Right atrium auricular region (tissue), 2 donors: ENCODE measurements at places on chromosomes 1 and 21. TPM values are rescaled to one million over a fixed set of nuclear protein-coding genes. Genes with fewer than 3 reads are reported as not detected.
A peak's percentile ranks its signal among the peaks of the same experiment; 100 is the strongest.

LCE3D gene
- total RNA-seq, result not detected

AADACL4 gene
- not detected for total RNA-seq

SMIM34 gene
- total RNA-seq, result not detected

SLC2A5 gene
- total RNA-seq, result 0.94 TPM

DNAJC16 gene
- 14.5 TPM for total RNA-seq

KLHL17 gene
- 2.4 TPM for total RNA-seq

PLA2G2C gene
- not detected for total RNA-seq

NEXN gene
- 269 TPM for total RNA-seq

FCGR1A gene
- 6.4 TPM for total RNA-seq

DNALI1 gene
- 6.1 TPM for total RNA-seq

CLEC20A gene
- total RNA-seq, result 0.48 TPM

NES gene
- total RNA-seq, result 173 TPM

INTS7 gene
- total RNA-seq, result 7.5 TPM

NPHS2 gene
- not detected for total RNA-seq

HHAT gene
- 1.6 TPM for total RNA-seq

RBM11 gene
- 0.22 TPM for total RNA-seq

DMAP1 gene
- 23.0 TPM for total RNA-seq

IL23R gene
- total RNA-seq, result not detected

DNA sequence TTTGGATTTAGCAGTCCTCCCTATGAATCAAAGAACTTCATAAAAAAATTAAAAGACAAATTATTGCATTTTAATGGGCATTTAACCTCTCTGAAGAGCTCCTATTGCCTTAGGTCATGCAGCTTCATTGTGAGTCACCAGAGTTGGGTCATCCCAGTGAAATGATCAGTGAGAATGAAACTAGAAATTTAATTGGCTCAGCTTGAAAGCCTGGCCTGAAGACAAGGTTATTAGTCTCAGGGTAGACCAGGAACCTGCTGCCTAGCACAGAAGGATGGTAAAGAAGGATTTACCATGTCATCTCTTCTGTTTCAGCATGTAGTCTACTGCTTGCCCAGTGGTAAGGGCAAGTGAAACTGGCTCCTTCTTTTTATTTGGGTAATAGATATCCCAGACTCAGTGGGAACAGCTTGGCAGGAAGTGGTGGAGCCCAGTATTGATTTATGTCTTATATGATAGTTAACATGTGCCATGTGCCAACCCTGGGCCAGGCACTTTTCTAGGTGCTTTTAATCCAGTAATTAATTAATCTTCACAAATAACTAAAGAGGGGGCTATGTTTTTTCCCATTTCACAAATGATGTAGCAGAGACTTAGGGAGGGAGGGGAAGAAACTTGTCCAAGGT, 23.6 kb downstream of the LAMC2 start:
- DNase-seq, result no peak

GRCh38 chr1:172914501-172915144, 136.1 kb downstream of the TNFSF18 start:
- no peak for DNase-seq

DNA sequence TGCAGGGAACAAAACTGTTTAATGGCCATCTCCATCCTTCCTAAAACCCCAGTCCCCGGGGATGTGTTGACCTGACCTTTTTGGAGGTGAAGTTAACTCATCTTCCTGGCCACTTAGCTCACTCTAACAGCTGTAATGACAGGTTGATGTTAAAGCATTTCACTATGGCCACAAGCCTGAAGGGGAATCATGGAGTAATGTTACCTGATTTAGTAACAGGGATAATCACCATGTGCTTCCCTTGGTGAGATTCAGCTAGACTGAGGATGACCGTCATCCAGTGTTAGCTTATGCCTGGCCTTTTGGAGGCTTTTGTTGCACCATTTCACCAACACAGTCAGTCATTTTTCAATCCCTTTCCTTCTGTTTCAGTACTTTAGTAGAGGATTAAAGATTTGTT, 64.3 kb upstream of the RAVER2 start:
- no peak for DNase-seq

DNA sequence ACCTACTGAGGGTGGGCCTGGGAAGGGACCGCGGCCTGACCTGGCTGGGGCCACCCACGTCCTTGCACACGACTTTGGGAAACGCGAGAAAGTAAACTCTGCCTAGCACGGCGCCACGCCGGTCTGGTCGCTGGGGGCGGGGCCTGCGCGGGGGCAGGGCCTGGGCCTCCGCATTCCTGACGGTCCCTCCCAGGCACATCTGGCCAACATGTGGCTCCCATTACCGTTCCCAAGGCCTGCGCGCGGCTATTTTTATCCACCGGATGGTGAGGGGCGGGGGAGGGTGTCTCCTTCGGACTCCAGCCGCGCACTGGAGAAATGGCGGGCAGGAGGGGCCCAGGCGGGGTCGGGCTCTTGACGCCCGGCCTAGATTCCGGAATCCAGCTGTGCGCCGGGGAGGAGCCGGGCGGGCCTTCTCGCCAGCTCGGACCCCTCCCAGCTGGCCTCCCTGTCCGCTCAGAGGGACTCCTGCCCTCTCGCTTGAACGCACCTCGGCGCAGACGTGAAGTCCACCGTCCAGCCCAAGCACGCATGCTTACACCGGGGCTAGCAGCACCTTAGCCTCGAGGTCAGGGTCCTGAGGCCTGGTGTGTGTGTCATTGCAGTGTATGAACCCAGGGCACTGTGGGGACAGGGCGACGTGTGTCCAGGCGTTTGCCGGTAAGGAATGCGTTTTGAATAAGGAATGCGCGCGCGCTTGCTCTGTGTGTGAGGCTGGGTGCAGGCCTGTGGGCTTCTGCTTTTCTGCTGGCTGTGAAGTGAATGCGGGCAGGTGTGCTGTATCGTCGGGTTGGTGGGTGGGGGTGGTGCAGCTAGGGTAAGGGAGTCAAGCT, 2.1 kb downstream of the EVA1B start:
- DNase-seq, result peak; percentile 75

GRCh38 chr1:243658594-243659105, 191.4 kb downstream of the AKT3 start:
- DNase-seq, result no peak

- no peak for DNase-seq
Observed at GRCh38 chr1:32774950-32775634, 42.1 kb downstream of the YARS1 start.

GRCh38 chr1:35536556-35537162, 20.5 kb downstream of the KIAA0319L start:
- DNase-seq, result no peak

DNA sequence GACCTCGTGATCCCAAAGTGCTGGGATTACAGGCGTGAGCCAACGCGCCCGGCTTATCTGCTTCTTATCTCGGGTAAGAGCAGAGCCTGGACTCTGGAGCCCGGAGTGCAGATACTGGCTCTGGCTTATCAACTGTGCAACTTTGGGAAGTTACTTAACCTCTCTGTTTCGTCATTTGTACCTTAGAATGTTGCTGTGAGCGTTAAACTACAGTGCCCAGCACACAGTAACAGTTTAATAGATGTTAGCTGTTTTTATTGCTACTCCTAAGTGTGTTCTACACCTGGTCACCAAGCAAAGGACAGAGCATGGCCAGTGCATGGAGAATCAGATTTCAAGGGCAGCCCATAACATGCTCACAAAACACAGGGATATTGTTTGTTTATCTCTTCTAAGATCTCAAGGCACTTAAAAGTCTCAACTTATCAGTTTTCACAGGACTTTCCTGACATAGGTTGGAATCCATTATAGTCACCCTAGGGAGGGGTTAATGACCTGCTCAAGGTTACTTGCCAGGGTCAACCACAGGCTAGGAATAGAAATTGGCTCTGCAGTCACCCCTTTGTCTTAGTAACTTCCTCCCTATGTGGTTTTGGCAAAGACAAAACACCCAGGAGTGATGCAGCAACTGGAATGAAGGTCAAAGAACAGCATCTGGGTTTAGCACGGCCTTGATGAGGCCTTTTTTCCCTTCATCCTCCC, 22.5 kb upstream of the SRP9 start:
- peak; percentile 76 for DNase-seq

- no peak for DNase-seq
Observed at GRCh38 chr1:4700801-4701200, 46.4 kb downstream of the AJAP1 start.

- DNase-seq, result no peak
Observed at GRCh38 chr1:241640867-241641622, 876 bp upstream of the CHML start.

GRCh38 chr21:20999659-21000058, 1.4 kb downstream of the NCAM2 start:
- DNase-seq, result no peak

DNA sequence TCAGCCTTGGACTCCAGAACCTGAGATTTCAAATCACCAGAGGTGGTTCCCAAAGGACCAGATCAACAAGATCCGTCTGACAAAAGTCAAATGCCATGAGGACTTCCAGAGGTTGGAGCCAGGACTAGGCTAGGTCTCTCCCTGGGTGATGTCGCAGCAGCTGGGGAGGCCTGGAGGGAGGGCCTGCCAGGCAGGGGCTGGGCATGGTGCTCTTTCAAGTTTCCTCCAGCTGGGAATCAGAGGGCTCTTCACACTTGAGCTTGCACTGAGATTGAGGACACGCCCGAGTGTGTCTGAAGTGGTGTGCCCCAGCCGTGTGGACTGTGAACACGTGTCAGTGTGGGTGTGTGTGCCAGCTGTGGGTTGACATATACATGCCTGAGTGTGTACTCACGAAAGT, 21.3 kb upstream of the RSPO1 start:
- no peak for DNase-seq

- no peak for DNase-seq
Observed at GRCh38 chr1:192357924-192358323, 41.1 kb downstream of the RGS21 start.

- DNase-seq, result no peak
Observed at GRCh38 chr1:190975827-190976226, 498.2 kb upstream of the BRINP3 start.

GRCh38 chr1:112524251-112524650, 15.5 kb downstream of the WNT2B start:
- no peak for DNase-seq

- no peak for DNase-seq
Observed at GRCh38 chr1:243943671-243944428, 93.8 kb upstream of the AKT3 start.

DNA sequence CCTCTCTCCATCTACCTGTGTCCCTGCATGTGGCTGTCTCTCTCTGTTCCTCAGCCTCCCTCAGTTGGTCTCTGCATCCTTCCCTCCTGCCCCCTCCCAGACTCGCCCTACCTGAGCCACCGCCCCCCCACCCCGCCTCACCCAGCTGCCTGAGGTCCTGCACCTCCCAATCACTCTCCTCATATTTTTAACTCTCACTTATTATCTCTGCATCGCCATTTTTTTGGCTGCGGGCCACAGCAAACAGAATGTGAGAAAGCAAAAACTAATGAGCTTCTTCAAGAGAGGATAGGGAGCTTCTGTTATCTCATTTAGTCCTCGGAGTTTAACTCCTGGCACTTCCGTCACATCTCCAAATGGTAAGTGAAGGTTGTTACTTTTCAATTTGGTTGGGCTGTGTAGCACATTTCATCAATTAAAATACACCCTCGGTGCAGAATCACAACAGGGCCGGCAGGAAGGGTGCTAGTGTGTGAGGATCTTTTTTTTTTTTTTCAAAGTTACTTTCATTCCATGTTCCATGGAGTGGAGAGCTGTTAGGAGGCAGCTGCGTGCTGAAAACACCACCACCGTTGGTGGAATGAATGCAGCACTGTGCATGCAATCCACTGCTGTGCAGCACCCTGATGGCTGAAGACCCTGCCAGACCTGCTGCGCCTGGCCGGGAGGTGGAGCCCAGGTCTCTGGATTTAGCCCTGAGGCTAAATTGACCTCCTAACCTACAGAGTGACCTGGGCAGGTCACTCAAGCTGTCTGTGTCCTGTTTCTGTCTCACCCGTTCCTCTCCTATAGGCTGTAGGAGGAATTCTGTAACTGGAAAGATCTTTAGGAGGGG, 157.2 kb upstream of the NFIA start:
- DNase-seq, result no peak

DNA sequence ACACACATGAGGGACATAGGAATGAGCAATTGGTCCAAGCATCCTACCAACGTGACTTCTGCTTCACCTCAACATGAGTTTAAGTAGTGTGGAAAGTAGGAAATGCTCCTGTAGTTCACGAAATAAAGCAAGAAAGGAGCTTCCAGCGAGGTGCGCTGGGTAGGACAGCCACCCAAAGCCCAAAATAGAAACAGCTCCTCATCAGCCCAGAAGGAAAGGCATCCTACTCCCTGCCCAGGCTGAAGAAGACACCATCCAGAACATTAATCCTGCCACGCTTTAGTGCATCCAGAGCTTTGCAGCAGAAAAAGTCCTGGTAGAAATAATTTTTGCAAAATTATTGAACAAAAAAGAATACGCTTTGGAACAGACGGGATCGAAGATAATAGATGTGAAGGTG, 25.9 kb downstream of the CCDC185 start:
- DNase-seq, result no peak

DNA sequence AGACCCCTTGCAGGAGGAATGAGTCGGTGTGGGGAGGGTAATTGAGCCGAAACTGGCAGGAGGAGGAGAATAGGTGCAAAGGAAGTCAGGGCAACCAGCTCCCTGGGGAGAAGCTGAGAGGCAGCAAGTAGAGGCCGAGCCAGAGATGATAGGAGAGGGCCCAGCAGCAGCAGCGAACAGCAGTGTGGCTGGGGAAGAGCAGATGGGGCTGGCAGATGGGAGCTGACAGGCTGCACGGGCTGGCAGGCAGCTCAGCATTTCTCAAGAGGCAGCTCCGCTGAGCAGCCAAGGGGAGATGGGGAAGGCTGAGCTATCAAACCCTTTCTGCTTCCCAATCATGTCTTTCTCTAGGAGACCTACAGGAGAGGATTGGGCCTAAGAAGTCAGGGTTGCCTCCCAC, 158.2 kb downstream of the TRIM33 start:
- DNase-seq, result no peak
